ENCODE measurements at places on chromosomes 12 and 14.

- DNase-seq, result no peak
These were observed 57.1 kb downstream of the VWF start for GRCh38 chr12:6067152-6067916.

GRCh38 chr14:104688505-104689108 is 811 bp upstream of the INF2 start:
- no peak for DNase-seq

DNA sequence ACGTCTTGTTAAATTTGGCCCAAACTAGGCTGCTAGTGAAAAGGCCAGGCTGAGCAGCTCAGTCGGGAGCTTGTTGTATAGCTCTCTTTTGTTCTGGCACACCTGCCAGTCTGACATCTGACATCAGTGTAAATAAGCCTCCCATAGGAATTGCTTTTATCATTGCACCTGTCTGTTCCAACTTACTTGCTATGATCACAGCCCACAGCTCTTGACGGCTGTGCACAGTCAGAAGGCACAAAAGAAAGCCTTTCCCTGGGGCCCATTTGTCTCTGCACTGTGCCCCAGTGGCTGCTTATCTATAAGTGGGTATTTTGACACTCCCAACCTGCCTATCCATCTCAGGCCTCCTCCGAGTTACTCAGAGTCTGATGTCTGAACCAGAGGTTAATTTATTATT is 324.5 kb downstream of the NUAK1 start:
- DNase-seq, result no peak

DNA sequence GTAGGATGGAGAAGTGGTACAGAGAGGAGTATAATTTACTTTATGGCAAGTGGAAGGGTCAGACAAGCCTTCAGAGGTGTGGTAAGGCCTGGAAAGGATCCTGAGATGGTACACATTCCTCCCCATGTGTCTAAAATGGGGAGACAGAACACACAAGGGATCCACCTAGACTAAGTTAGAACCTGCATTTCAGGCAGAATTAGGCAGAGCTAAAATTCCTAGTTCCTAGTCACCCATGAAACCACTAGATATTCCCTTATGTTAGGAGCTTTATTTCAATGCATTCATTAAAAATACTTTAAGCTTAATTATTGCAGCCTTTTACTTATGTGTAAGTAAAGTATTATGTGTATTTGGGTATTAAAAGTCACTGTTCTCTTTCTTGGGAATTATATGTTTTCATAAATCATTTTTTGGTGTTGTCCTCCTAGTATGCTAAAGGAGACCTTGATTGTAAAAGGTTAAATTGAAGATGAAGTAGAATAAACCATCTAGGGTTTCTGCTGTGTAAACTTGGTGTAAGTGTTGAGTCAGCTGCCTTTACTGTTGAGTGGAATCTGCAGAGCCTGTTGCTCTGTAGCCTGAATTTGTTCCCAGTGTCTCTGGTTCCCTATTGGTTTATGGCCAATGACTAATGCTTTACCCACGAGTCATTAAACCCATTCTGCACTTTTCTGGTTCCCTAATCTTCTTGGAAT is 423.2 kb downstream of the ATP23 start:
- no peak for DNase-seq

- no peak for DNase-seq
These were observed 41.2 kb downstream of the SLC39A9 start for GRCh38 chr14:69439521-69440270.

GRCh38 chr12:1591034-1591433 is 3.3 kb downstream of the FBXL14 start:
- no peak for DNase-seq

DNA sequence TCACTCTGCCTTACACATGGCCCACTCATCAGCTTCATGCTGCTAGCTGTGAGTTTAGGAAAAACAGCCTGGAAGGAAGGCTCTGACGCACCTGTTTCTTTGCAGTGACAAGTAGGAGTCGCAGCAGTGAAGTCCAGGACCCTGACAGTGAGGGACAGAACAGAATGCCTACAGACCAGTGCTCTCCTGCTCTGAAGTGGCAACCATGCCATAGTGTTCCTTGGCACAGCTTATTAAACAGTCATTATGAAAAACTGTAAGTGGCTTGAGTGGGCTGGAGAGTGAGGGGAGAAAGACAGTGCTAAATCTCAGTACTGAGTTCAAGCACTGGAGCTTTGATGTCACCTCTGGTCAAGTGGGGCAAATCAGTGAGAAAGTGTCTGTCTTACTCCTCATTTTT is 61.7 kb downstream of the MYRFL start:
- DNase-seq, result no peak

- DNase-seq, result no peak
These were observed 148.6 kb downstream of the ANO4 start for GRCh38 chr12:100942984-100943749.

DNA sequence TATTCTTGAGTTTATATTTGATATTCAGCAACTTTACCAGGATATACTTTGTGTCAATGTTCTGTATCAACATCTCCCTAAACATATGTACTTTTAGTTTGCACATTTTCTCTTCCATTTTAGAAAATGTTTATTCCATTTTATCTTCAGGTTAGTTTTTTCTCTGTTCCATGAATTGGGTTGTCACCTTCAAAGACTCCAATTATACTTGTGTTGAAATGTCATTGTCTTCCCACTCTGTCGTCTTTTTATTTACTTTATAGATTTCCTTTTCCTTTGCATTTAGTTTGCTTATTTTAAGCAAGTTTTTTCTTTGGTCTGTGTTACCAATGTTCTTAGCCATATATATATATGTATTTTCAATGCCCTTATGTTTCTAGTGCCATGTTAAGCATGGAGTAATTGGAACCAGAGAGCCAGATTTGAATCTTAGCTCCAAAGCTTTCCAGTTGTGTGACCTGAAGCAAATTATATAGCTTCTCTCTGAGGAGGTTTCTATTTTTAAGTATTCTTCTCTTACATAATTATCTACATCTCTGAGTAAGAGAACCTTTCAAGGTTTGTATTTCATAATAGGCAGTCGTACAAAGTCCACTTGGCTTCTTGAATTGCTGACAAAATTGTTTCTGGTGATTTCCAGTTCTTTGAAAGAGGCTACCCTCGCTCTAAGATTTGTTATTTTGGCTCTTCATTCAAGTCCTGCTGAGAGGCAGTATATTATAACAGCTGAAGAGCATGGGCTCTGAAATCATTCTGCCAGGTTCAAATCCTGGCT is 85.8 kb upstream of the DYRK2 start:
- DNase-seq, result no peak

- no peak for DNase-seq
These were observed 108.0 kb downstream of the KITLG start for GRCh38 chr12:88472248-88472647.

GRCh38 chr12:121423682-121424623 is 24.0 kb downstream of the RNF34 start:
- DNase-seq, result no peak

DNA sequence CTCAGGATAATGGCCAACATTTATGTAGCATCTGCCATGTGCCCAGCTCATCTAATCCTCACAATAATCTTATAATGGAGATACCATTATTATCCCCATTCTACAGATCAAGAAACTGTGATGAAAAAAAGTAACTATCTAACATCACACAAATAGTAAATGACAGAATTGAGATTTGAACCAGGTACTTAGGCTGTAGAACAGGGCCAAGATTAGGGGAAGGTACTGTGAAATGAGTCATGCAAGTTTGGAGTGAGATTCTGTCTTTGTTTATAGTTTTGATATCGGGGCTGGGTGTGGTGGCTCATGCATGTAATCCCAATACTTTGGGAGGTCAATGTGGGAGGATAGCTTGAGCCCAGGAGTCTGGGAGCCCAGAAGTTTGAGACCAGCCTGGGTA is 1.3 kb upstream of the GNPTAB start:
- DNase-seq, result no peak

- DNase-seq, result no peak
These were observed 195.7 kb downstream of the FBXL14 start for GRCh38 chr12:1398673-1399072.

DNA sequence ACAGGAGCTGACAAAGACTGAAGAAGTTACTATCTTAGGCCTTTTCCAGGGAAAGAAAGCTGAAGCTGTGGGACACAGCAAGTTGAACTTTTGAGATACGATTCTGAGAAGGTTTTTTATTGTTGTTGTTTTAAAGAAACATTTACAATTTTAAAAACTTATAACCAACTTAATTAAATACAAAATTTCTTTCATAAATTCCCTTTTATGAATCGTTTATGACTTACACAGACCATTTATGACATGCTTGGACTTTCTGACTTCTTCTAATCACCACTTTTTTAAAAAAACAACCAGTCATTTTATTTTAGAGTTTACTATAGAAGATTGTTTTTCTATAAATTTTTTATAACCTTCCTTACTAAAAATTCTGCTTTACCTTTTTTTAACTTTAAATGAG is 68.7 kb downstream of the DHRS2 start:
- no peak for DNase-seq

DNA sequence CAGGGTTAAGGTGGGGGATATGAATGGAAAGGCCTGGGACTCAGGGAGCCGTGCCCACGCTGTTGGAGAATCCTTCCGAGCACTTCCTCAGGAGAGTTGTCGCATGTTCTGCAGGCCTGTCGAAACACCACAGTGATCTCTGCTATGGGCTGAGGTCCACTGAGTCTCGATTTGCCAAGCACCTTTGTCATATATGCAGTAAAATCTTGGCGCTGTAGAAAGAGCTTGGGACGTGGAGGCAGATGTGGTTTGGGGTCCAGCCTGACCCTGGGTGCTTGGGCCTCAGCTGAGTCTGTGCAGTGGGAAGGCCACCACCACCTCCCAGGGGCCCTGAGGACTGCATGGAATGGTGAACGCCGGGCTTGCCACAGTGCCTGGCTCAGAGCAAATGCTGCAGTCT is 32.9 kb downstream of the C14orf132 start:
- DNase-seq, result no peak

DNA sequence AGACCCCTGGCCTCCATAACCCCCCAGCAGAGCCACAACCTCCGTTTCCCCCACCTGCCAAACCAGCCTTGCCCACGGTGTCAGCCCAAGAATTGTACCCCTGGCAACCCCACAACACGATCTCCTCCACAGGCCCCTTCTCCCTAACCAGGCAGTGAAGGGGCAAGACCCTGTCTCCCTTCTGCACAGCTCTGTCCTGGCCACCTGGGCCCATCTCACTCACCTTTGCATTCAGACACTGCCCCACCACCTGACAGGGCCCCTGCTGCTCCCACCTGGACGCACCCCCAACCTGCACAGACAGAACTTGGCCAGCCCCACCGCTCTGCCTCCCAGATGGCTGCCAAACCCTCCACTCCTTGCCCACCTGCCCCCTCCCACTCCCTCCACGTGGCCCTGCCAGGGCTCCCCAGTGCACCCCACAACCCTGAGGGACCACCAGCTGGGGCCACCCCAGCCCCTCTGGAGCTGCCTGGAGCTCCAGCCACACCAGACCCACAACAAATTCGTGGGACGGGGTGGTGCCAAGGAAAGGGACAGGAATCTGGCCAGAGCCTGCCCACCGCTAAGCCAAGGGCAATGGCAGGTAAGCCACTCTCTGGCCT is 11.8 kb downstream of the AHNAK2 start:
- no peak for DNase-seq

- DNase-seq, result no peak
These were observed 3.8 kb upstream of the TRHDE start for GRCh38 chr12:72268386-72268785.

GRCh38 chr12:48717252-48717695 is 767 bp upstream of the CCNT1 start:
- DNase-seq, result no peak

DNA sequence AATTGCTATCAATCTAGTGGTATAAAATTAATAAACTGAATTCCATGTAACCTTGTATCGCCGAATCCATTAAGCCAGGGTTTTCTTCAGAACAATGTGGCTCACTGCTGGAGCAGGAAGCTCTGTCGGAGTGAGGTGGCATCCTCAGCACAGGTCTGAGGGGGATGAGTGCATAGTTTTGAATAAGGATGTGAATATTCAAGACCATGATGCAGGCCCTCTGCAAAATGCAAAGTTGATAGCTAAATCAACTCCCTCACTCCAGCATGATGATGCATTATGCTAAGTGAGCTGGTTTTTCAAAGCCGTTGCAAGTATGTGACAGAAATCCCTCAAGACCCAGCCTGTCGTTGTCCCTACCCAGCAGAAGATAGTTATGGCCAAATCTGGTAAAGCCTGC is 53.0 kb downstream of the TRIM9 start:
- DNase-seq, result no peak

DNA sequence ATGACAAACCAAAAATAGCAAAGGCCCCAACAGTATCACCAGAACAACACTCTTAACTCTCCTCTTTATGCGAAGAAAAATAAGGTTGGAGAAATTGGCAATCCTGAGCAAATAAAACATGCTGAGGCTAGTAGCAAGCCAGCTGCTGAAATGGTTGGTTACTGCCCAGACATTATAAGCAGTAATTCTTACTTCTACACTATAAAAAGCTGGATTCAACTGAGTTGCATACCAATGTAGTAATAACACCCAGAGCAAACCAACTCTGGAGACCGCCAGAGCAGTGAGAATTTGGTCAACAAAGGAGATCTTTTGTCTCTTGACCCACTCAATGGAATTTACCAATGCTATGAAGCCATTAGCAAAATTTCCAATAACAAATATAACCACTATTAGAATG is 628 bp downstream of the TAS2R30 start:
- no peak for DNase-seq

Measured in activated CD8-positive, alpha-beta memory T cell treated with anti-CD3 and anti-CD28 coated beads for 48 hours (primary cell).